ENCODE measurements at places on chromosomes 3 and 15. TPM values are rescaled to one million over a fixed set of nuclear protein-coding genes. Genes with fewer than 3 reads are reported as not detected.

- no peaks in the 10 kb centered on the region for H3K27me3 ChIP-seq
- DNase-seq, result no peak
- H3K27ac ChIP-seq, result no peak overlapping the region
- H3K36me3 ChIP-seq, result no peaks in the 10 kb centered on the region
- no peak overlapping the region for H3K4me3 ChIP-seq
- H3K4me1 ChIP-seq, result no peaks in the 10 kb centered on the region
These were observed 9.8 kb downstream of the DPH3 start for GRCh38 chr3:16254916-16255315.

DNA sequence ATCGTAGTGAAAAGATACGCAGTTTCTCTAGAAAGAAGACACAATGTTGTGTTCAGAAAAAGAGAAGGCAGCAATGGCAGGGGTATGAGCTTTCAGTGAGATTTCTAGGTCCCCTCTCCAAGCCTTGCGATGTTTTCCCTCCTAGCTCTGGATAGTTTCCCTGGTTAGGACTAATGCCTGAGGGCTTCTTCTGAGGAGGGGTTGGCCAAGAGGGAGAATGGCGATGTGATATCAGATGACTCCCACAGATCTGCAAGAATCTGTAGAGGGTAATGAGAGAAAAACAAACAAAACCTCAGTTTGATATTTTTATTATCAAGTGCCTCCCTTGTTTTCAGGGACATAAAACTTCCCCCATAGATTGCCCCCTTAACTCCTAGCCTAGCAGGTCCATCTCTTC lies 4.1 kb upstream of the CLDN1 start:
- H3K27me3 ChIP-seq, result no peaks in the 10 kb centered on the region
- DNase-seq, result peak; percentile 17
- H3K4me3 ChIP-seq, result no peak overlapping the region
- peak overlapping the region; percentile 83 for H3K27ac ChIP-seq

GRCh38 chr3:144989807-144990206 lies 1018.2 kb downstream of the DIPK2A start:
- no peak overlapping the region for H3K27ac ChIP-seq
- H3K4me1 ChIP-seq, result no peaks in the 10 kb centered on the region
- DNase-seq, result no peak
- no peaks in the 10 kb centered on the region for H3K36me3 ChIP-seq
- H3K27me3 ChIP-seq, result no peaks in the 10 kb centered on the region

Gene LTK
- not detected for total RNA-seq

Gene HHATL
- 0.62 TPM for total RNA-seq

Gene SPRED1
- total RNA-seq, result 6.1 TPM
